ENCODE measurements at places on chromosomes 7 and 10. TPM values are rescaled to one million over a fixed set of nuclear protein-coding genes. Genes with fewer than 3 reads are reported as not detected.

The HOXA6 gene
- not detected for total RNA-seq

The SUN3 gene
- 1.6 TPM for total RNA-seq

The JAZF1 gene
- total RNA-seq = 59.2 TPM

The STEAP1 gene
- total RNA-seq = 6.1 TPM

DNA sequence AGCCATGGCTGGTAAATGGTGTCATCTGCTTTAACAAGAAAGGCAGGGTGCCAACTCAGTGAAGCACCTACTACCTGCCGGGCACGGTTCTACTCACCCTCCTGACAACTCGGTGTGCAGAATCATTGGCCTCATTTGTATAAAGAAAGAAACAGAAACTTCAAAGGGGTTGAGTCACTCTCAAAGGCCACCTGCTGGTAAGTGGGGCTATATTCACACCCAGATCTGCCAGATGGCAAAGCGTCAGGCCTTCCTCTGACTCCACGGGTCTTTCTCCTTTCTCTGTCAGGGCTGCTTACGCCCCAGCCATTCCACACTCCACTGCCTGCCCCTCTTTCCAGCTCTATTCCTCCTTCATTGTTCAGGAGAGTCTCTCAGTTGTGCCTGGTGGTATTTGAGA is 309.2 kb downstream of the GFRA1 start:
- DNase-seq = no peak

DNA sequence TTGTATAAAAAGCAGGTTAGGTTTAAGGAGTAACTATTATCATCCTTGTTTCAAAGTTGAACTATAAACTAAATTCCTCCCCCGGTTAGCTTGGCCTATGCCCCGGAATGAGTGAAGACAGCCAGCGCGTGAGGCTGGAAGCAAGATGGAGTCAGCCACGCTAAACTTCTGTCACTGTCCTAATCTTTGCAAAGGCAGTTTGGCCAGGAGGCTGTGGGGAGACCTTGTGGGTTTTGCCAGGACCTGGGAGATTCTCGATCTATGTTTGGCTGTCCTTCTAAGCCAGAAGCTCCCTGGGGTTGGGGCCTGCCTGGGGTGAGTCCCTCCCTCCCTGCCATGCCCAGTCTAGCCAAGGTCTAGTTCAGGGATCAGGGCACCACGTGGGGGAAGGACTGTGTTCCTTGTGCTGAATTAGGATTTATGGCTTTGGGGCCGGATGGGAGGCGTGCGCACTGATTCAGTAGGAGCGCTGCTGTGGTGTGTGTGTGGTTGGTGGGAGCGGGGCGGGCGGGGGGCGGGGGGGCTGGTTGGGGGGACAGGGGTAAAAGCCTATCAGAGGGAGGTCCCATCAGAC is 871 bp upstream of the GTF2IRD1 start:
- no peak for DNase-seq

DNA sequence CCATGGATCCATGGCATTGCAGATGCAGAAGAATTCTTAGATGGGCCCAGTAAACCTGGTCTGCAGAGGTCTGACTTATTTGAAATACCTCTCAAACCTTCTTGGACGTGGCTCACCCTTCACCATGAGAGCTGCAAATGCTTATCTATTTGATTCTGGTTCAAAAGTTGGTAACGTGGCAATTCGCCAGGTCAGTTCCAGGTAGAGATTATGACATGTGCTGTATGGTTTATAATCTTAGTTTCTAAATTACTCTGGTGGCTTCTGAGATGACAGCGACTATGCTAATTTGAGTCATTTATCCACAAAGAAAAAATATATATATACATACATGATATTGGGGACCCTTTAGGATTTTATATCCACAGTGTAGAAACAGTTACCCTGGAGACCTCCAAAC is 68.8 kb downstream of the NRP1 start:
- DNase-seq = no peak

GRCh38 chr10:26525586-26525985 is 87.4 kb downstream of the APBB1IP start:
- DNase-seq = no peak

Data from dorsolateral prefrontal cortex (tissue), 122 donors.